ENCODE measurements at places on chromosomes 13 and 19.

DNA sequence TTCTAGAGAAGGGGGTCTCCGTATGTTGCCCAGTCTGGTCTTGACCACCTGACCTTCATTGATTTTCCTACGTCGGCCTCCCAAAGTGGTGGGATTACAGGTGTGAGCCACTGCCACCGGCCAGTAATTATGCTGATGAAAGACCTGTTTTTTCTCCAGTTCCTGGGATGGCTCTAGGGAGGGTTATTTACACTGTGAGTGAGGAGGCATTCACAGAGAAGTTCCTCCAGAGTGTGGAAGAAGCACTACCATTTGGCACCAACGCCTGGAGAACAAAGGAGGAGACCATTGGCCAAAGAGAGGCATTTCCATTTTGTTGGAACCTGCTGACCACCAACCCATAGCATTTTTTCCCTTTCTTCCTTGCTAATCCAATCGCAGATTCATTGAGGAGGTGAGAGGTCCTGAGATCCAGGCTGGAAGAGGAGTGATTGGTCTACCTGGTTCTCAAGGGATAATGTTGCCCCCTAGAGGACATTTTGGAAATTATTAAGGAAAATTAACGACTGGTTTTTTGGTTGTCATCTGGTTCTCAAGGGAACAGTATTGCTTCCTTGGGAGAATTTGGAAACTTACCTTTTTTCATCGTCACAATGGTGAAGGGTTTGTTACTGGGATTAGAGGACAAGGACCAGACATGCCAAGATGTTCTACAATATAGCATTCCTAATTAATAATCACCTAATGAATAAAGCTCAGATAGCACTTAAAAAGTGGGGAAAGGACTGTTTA lies 5.5 kb upstream of the SAE1 start:
- DNase-seq = no peak

DNA sequence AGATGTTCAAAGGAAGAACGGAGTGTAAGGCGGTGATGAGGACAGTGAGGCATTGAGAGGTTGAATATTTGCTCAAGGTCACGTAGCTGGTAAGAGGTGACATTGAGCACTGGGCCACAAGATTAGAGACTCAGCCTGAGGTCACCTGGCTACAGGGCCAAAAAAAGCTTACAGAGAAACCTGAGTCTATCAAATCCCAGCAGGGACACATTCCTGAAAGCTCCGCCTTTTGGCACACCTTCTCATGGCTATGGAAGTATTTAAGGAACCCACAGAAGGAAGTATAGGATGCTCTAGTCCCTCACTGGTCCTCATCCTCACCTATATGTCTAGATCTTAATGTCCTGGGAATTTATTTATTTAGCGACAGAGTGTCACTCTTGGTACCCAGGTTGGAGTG lies 17.4 kb downstream of the ZNF586 start:
- no peak for DNase-seq

DNA sequence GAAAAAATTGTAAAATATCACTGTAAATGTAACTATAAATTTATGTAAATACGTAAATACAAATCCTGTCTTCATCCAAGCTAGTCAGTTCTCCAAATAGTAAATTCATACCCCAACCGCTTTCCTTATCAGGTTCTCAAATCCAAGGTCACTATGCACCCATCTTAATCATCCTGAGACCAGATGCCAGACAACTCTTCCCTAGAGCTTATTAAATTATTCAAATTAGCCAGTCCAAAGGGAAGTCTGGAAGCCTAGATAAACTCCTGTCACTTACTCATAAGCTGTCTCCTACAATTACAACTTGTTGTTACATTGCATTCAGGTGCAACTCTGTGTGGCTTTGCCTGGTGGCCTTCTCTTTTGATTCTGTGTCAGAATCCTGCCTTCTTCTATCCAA lies 836.1 kb upstream of the PCDH20 start:
- no peak for DNase-seq

DNA sequence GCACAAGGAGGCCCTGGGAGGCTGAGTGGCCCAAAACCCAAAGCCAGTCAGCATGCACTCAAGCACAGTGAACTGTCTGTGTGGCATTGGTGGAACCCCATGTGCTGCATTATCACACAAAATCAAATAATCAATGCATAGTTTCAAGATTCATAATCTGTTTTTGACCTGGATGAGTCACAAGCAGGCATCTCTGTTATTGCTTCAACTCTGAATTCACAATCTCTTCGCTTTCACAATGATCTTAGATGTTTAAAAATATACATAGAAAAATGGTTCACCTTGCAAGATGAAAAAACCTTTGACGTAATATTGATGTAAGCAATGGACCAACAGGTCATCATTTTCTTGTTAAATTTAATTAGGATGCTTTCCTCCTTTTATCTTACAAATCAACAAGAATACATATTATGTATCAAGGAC lies 455.4 kb downstream of the IRS2 start:
- no peak for DNase-seq

All from activated T-helper 1 cell treated with anti-CD3 and anti-CD28 coated beads, Interleukin-2, amount 50 U/mL, for 16 hours (primary cell).